ENCODE measurements at places on chromosomes 4 and X. TPM values are rescaled to one million over a fixed set of nuclear protein-coding genes. Genes with fewer than 3 reads are reported as not detected.

The SNCA gene
- total RNA-seq = 0.23 TPM

The TMEM31 gene
- total RNA-seq = not detected

The PIM2 gene
- total RNA-seq = 2.3 TPM

The MAP7D3 gene
- total RNA-seq = 10.9 TPM

The PRDM8 gene
- 1.4 TPM for total RNA-seq

The XAGE1A gene
- not detected for total RNA-seq

The DCAF8L2 gene
- not detected for total RNA-seq

The TCP11X2 gene
- total RNA-seq = not detected

All from smooth muscle cell of the coronary artery (primary cell).